Activated CD4-positive, alpha-beta T cell treated with anti-CD3 and anti-CD28 coated beads, Interleukin-2, amount 50 U/mL, for 1 hour (primary cell): ENCODE measurements at places on chromosomes 13 and 19.

DNA sequence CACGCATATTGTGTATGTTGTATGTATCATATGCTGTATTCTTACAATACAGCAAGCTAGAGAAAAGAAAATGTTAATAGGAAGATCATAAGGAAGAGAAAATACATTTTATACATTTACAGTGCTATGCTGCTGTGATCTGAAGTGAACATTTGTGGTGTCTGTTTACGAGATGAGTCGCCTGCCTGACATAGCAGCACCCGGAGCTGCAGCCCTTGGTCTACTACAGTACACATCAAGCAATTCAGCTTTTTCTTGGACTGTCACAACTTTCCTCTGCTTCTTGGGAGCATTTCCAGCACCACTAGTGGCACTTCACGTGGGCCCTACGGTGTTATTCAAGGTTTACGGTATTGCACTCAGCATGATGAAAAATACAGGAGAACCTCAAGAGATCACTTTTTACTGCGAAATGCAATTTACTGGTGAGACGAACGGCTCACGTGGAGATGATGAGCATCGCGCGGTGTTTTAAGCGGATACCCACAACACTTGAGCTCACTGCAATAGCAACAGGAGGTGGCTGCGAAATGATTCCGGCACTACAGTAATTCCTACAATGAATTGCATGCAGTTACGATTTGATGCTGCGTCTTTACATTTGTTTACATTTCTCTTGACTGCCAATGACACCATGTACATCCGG is 308.4 kb downstream of the FGF9 start:
- DNase-seq = no peak

DNA sequence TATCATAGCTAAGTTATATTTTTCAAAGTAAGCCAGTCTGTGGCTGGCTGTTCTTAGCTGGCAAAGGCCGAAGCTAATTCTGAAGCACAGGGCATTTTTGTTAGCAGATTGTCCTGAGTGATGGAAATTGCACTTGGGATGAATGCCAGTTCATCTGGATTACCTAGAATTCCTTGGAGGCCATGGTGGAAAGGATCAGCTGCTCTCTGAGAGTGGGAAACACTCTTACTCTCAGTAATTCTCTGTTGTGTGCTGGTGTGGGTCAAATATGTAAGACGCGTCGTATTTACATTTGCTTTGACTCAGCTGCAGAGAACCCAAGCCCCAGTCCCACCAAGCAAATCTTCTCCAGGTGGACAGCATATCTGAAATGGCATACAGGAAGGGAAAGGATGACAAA is 60.7 kb upstream of the C1QTNF9B start:
- no peak for DNase-seq

GRCh38 chr19:28949027-28949426 is 263.9 kb downstream of the UQCRFS1 start:
- no peak for DNase-seq

DNA sequence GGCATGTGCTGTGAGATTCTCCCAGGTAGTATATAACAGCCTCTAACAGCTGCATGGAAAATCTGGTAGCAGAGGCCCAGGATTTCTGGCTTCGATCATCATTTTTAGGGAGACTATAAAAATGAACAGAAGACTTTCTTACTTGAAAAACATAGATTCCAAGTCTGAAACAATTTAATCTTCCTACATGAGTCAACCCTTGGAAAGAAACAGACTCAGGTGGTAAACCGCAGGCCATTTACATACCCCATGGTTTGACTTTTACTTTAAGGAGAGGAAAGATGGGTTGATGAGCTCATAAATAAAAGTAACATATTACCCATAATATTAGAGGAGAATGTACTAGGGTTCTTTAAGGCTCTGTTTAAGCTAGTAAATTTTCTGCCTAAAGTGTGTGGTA is 121.6 kb downstream of the CYSLTR2 start:
- DNase-seq = no peak

GRCh38 chr13:36108954-36109353 is 22.2 kb downstream of the DCLK1 start:
- DNase-seq = no peak
